AG09319 (cell line): ENCODE measurements at places on chromosomes 2 and 18.

- no peak for DNase-seq
Observed at GRCh38 chr2:217415316-217415715, 555.5 kb upstream of the TNP1 start.

GRCh38 chr18:34492652-34493051 lies 217.4 kb upstream of the DTNA start:
- no peak for DNase-seq

DNA sequence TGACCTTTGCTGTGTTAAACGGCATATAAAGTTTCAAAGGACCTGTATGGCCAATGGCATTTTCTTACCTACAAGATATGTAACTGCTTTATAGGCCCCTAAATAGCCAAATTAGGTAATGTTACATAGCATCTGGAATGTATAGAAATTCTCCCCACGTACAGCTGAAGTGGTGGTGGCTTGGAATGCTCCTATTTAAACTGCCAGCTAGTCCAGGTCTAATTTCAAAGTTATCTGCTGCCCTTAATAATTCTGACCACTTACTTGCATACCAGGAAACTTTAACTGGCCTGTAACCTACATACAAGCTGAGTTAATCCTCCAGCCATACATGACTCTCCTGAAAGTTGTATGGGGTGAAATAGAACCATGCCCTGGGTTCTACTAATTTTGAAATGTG lies 1.3 kb downstream of the KIAA2012 start:
- no peak for DNase-seq

GRCh38 chr2:196640031-196640548 lies 575 bp downstream of the CCDC150 start:
- no peak for DNase-seq

DNA sequence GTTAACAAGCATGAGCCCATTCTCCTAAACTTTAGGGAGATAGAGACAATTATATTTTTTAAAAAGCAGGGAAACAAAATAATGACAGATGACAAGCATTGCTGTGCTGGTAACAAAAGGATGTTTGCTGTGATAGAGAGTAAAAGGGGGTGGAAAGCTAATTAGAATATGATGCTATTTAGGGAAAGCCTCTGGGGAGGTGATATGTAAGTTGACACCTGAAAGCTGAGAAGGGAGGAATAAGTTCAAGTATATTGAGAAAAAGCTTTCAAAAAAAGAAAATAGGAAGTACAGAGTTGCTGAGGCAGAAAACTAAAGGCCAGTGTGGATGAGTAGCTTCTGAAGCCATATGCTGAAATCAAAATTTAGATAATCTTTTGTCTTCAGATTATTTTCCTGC lies 565.2 kb upstream of the NRXN1 start:
- DNase-seq, result no peak

- no peak for DNase-seq
Observed at GRCh38 chr2:44448860-44449527, 87.2 kb downstream of the CAMKMT start.

GRCh38 chr18:5942591-5942990 lies 47.3 kb upstream of the TMEM200C start:
- no peak for DNase-seq

DNA sequence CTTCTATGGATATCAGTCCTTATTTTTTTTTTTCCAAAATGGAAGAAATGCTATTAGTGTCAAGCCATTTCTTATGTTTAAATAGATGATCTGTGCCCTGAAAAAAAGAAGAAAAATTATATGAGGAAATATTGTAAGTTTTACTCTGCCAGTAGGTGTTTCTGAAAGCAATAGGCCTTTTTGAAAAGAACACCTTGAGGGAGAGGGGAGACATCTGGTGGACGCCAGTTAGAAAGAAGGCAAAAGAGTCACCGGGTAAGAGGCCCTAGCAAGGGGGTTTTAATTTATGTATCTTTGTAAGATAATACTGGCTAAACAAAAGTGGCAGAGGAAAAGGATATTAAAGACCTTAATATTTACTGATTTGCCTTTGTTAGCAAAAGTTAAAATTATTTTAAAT lies 56.1 kb downstream of the DYNAP start:
- no peak for DNase-seq
